CD4-positive, alpha-beta T cell (primary cell): ENCODE measurements at places on chromosomes 16 and 17.

DNA sequence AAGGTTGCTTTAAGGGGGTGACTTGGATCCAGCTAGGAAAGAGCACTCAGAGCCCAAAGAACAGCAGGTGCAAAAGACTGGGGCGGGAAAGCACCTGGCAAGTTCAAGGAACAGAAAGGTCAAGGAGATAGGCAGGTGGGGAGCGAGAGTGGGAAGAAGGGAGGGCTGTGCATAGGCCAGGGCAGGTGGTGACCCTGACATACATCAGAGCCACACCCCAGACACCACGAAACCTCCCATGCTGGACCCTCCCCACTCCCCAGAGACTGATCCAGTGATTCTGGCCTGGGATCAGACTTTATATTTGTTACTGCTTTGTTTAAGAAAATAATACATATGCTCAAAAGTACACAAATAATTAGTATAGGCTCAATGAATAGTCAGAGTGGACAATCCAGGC is 48.5 kb upstream of the RBFOX3 start:
- no peak for DNase-seq

- DNase-seq, result no peak
These were observed 8.6 kb upstream of the LASP1NB start for GRCh38 chr17:38916771-38917170.

DNA sequence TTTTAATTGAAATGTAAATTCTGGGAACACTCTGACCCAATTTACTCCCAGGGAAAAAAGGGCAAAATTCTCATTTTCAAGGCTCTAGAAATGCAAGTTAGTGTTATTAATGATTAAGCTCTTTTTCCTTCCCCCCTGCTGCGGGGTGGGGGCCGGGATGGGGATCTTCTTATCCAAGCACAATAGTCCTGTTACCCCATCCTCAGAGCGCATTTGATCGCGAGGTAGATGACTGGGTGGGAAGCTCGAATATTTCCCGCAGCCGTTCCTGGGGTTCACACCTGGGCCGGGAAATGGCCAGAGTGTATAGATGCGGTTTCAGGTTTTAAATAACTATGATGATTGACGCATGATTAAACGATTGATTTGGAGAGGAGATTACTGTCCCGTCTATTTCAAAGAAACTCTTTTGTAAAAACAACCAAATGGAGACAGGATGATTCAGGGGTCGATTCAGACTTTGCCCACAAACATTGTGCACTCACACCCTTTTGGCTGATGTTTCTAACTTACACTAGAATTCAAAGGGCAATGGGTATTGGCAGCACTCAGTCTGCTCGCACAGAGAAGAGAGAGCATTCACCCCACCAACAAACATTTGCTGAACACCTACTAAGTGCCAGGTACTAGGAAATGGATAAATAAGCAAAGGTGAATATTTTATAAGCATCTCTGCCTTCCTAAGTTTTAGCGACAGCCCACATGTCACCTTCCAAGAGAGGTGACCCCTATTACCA is 55.0 kb downstream of the SALL1 start:
- DNase-seq, result no peak

- DNase-seq, result no peak
These were observed 75.7 kb upstream of the TMEM132E start for GRCh38 chr17:34503528-34504195.

DNA sequence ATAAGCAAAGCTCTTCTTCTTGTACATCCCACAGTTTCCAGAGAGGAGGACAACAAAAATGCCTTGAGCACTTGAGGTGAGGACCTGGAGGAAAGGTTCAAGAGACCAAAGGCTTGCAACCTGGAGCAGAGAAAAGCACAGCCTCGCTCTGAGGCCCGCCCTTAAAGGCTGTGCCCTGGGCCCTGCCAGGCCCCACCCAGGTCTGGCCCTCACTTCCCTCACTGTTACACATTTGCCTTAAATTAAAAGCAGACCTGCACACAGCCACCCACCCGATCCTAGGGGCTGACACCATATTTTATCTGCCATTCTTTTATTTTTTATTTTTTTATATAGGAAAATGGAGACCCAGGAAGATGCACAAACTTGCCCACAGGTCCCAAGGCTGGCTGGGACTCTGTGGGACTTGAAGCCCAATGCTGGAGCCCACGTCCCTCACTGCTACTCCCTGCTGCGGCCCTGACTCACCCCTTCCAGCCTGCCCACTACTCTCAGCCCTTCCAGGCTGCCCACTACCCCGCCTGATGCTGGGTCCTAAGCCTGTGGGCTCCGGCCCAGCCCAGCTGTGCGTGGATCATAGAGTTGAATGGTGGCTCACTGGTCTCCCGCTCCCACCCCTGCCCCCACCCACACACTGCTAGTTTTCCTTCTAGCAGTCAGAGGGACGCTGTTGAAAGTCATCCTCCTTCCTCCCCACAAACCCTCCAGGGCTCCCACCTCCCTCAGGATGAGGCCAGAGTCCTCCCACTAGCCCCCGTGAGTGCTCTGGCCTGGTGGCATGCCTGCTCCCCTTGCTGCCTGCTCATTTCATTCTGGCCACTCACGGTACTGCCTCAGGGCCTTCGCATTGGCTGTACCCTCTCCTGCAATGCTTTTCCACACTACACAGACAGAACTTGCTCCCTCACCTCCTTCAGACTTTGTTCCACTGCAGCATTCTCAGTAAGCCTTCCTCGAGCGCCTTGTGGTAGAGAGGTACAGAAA is 77.6 kb upstream of the MED9 start:
- DNase-seq, result no peak

- DNase-seq, result no peak
These were observed 49.6 kb upstream of the IRF8 start for GRCh38 chr16:85849388-85849787.

DNA sequence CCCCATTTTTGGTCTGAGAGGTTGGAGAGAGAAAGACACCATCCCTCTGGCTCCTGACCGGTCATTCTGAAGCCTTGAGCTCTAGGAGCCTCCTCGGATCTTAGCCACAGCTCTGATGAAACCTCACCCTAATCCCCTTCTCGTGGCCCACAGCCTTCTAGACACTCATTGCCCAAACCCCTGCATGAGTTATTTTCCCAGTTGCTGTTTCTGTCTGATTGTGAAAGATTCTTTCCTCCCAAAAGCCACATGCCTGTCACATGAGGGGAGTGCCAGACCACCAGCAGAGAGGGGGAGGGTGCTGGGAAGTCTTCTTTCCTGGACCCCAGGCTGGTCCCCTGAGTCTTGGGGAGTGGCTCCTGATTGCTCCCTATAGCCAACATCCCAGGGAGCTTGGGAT is 17.6 kb upstream of the ABR start:
- DNase-seq, result no peak

- no peak for DNase-seq
These were observed 153.2 kb upstream of the CHMP6 start for GRCh38 chr17:80838311-80839025.

DNA sequence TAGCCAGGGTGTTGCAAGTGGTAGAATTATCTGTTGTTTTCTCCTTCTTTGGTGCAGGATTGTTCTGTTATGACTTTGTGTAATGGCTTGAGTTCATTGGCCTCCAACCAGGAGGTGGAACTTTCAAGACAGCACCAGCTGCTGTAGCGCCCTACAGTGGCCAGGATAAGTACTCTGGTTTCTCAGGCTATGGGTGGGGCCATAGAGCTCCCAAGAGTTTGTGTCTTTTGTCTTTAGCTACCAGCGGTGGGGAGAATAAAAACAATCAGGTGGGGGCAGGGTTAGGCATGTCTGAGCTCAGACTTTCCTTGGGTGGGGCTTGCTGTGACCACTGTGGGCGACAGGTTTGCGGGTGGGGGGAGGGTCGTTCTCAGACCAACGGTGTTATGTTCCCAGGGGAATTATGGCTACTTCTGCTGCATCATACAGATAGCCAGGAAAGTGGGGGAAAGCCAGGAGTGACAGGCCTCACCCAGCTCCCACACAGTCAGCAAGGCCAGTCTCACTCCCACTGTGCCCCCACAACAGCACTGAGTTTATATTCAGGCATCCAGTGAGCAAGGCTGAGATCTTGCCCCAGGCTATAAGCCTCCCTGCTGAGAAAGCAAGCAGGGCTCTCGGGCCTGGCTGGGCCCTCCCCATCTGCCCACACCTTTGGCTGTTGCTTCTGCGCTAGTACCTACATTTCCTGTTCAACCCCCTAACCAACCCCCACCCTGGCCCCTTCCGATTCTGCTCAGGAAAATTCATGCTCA is 15.4 kb downstream of the ABCA10 start:
- no peak for DNase-seq

GRCh38 chr17:296906-297690 is 55.5 kb downstream of the RPH3AL start:
- no peak for DNase-seq

DNA sequence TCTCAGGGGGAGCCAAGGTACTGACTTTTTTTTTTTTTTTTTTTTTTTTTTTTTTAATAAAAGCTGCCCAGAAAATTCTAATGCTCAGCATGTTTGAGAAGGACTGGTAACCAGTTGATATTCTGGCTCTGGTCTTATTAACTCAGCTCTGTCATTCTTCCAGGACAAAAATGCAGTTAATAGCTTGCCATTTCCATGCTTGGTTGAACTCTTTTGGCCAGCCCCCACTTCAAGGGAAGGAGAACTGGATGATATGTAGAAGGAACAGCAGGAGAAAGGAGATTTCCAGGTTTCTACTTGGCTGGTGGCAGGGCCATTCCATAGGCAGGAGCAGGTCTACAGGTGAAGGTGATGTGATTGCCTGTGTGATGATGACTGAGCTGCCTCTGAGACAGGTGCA is 59.2 kb upstream of the TANC2 start:
- no peak for DNase-seq

DNA sequence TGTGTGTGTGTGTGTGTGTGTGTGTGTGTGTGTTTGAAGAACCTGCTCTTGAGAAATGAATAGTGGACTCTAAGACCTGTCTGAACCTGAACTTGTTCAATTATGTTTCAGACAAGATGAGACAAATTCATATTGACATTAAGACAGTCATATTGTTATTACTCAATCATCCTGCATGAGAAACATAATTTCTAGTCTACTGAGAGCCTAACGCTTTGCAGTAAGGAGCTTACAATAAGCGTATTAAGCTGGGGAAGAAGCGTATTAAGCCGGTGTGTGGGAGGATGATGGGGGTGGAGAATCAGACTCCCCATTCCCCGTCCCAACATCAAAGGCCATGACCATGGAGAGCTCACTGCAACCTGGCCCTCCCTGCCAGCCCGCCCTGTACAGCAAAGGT is 22.4 kb upstream of the MNT start:
- DNase-seq, result no peak

DNA sequence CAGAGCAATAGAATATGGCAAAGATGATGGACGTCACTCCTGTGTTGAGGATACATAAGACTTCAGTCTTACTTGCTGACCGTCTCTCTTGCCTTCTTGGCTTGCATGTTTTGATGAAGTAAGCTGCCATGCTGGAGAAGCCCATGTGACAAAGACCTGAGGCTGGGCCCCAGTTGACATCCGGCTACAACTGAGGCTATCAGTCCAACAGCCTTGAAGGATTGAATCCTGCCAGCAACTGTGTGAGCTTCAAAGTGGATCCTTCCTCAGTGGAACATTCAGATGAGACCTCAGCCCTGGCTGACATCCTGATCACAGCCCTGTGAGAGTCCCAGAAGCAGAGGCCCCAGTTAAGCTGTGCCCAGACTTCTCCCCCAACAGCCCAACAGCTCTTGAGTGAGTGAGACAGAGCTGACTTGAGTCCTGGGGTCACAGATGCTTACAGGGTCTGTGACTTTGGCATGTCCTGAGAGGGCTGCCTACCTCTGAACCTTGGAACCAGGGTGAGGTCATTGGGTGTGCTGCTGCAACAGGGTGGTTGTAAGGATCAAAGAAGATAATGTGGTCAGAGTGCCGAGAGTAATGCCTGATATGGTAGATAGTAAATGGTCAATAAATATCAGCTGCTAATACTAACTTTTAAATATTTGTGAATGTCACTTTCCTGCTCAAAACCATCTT is 2.4 kb upstream of the BRD7 start:
- no peak for DNase-seq

- no peak for DNase-seq
These were observed 31.4 kb downstream of the CCR7 start for GRCh38 chr17:40533896-40534295.

DNA sequence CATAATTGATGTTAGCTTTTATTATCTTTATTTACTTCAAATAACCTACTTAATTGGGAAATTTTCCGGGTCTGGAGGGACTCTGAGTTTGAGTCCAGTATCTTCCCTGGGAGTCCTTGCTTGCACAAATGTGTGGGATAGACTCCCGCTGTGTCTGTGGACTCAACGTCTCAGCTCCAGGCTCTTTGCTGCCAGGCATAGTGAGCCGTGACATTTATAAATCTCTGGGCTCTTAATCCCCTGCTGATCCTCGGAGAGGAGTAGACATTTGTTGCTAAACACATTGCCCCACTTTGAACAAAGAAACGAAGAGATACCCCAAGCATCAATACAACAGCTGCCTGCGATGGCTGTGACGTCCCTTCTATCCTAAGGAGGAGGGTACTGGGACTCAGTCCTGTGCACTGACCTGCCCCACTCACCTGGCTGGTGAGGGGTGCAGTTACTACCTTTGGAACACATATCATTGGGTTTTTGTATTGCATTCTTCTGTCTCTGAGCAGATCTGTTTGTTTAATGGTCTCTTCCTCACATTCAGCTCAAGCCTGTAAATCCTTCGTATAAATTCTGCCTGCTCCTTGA is 316.9 kb downstream of the HAPSTR1 start:
- no peak for DNase-seq

- DNase-seq, result no peak
These were observed 17.0 kb downstream of the SLC38A10 start for GRCh38 chr17:81277946-81278693.

DNA sequence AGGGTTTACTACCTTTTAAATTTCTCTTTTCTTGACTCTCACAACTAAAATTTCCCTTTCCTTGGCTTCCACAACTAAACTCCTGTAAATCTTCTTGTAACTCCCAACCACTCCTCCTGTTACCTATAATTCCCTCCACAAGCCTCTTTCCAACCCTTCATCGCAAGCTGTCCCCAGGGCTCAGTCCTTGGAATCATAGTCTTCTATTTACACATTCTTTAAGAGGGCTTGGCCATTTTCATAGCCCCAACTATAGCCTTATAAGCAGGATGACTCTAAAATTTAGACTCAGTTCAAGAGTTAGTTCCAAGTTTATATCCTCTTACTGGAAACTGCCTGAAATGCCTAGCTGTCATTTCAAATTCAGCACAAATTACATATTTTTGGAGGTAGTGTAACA is 23.9 kb downstream of the GLG1 start:
- no peak for DNase-seq

DNA sequence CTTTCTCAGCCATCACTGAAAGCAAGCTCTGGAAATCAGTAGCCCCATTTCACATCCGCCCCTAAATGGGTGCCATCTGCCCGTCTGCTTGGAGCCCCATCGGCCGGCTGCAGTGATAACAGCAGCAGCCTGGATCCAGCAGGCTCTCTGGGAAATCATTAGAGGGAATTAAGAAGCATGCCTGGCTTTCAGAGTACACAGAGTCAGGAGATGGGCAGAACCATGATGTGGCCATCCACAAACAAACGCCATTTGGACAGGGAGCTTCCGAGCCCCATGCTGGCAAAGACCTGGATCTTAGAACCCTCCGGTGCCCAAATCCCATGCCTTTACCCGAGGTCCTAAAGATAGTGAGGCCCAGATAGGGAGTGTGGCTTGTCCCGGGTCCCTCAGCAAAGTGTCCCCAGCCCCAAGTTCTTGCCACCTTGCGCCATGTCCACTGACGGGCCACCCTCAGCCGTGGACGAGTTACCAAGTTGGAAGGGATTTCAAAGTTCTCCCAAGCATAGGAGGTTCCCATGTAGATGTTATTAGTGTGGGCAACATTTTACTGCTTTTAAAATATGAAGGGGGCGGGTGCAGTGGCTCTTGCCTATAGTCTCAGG is 1.0 kb upstream of the LITAF start:
- no peak for DNase-seq
